ENCODE measurements at places on chromosomes 11 and 22.

- no peak for DNase-seq
Measured at GRCh38 chr11:91489989-91490388, 734.6 kb upstream of the FAT3 start.

DNA sequence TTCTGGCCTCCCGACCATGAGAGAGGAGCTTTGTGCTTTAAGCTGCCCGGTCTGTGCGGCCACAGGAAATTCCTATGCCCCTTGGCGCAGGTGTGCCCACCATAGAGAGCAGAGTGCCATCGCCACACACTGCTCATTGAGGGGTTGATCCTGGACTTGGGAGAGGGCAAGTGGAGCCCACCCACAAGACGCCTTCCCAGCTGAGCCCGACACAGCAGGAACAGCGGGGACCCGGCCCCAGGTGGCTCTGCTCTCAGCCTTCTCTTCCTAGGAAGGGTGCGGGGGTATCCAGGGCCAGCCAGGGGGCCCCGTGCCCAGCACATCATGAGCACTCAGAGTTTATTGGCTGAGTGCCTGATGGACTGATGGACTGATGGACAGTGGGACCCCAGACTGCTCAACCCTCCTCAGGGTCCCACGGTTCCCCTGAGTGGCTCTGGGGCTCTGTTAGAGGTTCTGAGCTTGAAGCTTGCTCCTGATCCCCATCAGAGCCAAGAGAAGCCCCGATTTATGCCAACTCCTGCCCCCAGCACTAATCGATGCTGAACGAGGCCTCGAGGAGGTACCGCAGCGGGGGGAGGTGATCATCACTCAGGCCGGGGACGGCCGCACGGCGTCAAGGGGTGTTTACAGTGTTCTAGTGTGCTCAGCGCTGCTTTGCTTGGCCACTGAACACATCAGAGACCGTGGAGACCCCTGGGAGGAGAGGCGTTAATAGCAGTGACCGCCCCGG is 13.5 kb upstream of the MRGPRD start:
- no peak for DNase-seq

- DNase-seq = no peak
Measured at GRCh38 chr22:23237201-23237798, 57.0 kb downstream of the BCR start.

DNA sequence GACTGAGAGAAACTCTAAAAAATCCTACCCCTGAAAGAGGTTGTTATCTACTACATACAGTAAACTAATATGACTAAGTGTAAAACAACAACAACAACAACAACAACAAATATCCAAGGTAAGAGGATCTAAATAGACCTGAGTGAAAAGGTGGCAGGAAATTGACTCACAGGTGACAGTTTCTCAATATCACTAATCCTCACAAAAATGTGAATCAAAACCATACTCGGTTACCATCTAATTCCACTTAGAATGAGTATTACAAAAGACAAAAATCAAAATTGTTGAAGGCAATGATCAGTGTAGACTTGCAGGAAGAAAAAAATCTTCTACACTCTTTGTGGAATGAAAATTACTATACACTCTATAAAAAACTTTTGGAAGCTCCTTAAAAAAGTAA is 17.5 kb downstream of the RGL4 start:
- no peak for DNase-seq

Measured in HepG2 (cell line).